Pulmonary artery endothelial cell (primary cell): ENCODE measurements at places on chromosomes 2 and 18.

GRCh38 chr2:47198985-47199451 is 43.9 kb upstream of the STPG4 start:
- no peak for DNase-seq

DNA sequence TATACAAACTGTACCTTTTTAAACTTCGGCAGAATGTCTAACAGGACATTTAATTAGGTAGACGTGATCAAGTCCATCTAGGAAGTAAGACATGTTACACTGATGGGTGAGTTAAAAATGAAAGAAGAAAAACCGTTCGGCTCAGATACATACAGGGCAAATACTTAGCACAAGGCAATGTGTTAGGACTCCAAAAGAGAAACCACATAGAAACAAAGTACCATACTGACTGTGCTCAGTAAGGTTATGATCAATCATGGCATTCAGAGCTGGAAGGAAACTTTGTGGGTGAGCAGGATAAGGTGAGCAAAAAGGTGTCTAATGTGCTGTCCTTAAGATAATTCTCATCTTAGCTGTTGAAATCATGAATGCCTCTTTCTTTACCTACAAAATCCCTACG is 211.9 kb downstream of the STK39 start:
- DNase-seq: no peak

GRCh38 chr18:50107468-50107977 is 87.4 kb downstream of the MYO5B start:
- DNase-seq: no peak

DNA sequence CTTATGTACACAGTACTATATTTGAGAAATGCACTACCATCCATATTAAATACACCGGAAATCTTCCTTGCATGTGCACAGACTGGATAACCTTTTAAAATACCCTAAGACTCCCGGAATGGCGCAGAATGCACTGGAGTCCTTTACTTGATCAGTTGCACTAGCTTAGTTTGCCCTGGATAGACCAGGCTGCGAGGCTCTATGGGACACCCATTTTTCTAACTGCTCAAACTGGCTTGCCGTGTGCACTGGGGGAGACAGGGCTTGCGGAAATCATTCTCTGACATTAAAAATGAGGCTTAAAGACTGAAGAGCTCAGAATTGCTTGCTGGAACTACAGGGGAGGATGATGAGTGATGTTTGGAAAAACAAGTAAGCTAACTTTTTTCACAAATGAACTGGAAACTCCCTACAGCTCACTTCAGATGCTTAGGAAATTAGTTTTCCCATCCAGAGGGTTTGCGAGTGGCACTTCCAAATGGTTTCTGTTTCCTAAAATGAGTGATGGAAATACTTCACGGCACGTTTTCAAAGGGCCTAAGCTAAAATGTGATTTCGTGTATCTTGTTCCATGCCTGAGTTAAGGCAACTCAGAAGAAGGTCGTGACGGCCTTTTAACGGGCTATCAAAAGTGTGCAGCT is 2.7 kb downstream of the NCK2 start:
- no peak for DNase-seq

- DNase-seq: no peak
These were observed 246.3 kb downstream of the TNS1 start for GRCh38 chr2:217756375-217757107.

- DNase-seq: no peak
These were observed 78.4 kb upstream of the MYT1L start for GRCh38 chr2:2409481-2409880.

DNA sequence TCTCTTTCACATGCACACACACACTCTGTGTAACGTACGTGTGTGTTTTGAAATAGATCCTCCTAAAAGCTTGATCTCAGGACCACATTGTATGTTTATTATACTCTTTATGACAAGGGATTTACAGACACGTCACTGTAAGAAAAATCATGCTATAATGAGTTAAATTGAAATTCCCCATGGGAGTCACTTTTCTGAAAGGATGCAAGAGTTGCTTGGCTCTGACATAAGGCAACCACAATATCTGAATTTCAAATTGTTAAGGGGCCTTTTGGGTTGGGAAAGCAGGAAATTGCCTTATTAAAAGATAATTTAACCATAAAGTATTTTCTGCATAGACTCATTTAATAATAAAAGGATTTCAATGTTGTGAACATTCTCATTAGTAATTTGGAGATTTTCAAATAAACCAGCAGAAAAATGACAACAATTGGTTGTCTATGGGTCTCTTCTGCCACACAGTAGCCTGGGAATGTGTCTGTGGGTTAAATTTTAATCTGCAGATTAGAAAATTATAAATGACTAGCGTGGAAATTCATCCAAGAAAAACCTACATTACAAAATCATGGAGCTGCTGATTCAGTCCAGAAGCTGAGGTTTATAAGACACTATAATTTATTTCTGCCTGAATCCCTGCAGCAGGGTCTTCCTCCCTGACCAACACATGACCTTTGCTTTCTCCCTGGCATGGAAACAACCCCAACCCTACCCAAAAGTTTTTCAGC is 75.9 kb upstream of the PID1 start:
- DNase-seq: no peak

GRCh38 chr2:1606046-1606400 is 138.3 kb downstream of the PXDN start:
- DNase-seq: no peak

- DNase-seq: no peak
These were observed 59.2 kb upstream of the PEX13 start for GRCh38 chr2:60958361-60958760.

DNA sequence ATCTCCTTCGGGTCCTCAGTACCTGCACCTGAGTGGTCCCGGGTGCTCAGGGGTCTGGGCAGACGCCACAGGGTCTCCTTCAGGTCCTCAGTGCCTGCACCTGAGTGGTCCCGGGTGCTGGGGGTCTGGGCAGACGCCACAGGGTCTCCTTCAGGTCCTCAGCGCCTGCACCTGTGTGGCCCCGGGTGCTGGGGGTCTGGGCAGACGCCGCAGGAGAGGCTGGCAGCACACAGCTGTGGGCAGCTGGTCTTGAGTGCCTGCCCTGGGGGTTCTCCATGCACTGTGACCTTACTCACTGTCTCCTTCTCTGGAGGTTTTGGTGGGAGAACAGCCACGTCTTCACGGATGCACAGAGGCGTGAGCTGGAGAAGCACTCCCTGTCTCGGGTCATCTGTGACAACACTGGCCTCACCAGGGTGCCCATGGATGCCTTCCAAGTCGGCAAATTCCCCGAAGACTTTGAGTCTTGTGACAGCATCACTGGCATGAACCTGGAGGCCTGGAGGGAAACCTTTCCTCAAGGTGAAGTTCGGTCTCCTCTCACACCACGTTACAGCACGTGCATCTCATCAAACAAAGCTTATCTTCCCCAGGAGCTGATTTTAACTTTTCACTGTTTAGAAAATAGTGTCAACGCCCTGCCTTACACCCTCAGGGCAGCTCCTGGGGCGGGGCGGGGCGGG is 82.6 kb downstream of the TPO start:
- DNase-seq: no peak

- no peak for DNase-seq
These were observed 77.0 kb downstream of the MBD2 start for GRCh38 chr18:54147439-54147838.

DNA sequence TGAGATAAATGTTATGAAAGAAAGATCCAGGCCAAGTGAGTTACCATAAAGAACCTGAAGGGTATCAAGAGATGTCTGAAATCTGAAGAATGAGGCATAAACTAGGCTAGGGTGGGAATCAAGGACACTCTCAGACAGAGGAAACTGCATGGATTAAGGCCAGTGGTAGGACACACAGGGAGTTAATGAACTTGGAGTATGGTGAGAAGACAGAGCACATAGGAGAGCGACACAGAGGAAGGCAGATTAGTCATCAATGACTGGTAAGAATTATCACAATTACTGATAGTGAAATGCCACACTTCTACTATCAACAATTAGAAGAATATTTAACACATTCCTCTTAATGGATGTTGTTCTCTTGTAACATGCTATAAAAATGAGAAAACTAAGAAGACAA is 76.9 kb downstream of the TTC21B start:
- no peak for DNase-seq

DNA sequence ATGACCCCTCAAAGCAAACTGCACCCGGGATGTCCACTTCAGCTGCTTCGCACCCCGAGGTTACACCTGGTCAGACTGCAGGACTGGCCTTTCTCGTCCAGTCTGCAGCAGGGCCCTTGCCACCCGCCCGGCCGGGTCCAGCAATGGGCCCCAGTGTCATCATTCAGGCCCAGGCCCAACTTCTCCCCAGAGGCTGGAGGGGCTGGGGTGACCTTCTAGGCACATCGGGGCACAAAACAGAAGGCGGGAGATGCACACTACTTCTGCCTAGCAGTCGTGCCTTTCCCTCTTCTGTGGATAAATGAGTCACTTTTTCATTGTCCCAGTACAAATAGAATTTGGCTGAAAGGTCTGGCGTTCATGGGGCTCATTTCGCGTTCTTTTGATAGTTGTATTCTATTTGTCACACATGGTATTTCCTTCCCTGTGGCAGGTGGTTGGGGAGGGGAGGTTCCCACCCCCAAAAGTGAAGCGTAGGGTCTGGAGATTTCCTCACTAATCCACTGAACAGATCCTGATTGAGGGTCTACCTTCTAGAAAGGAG is 56.9 kb upstream of the ID2 start:
- DNase-seq: no peak

- peak; percentile 19 for DNase-seq
These were observed 34.4 kb downstream of the LGALSL start for GRCh38 chr2:64488050-64488974.

GRCh38 chr2:241810307-241811200 is 1.6 kb downstream of the NEU4 start:
- no peak for DNase-seq

DNA sequence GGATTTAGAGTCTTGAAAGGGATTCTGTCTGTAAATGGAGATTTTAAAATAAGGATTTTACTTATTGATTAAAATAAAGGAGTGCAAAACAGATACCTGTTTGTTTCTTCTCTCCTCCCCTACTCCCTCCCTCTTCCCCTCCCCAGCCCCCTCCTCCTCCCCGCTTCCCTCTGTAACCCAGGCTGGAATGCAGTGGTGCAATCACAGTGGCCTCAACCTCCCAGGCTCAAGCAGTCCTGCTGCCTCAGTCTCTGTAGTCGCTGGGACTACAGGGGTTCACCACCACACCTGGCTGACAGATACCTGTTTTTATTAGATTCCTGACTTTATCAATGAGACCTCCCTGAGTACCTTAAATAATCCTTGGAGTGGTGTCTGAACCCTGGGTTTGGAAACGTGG is 57.1 kb downstream of the OXER1 start:
- DNase-seq: no peak

GRCh38 chr18:24270358-24270936 is 127.2 kb downstream of the OSBPL1A start:
- no peak for DNase-seq

DNA sequence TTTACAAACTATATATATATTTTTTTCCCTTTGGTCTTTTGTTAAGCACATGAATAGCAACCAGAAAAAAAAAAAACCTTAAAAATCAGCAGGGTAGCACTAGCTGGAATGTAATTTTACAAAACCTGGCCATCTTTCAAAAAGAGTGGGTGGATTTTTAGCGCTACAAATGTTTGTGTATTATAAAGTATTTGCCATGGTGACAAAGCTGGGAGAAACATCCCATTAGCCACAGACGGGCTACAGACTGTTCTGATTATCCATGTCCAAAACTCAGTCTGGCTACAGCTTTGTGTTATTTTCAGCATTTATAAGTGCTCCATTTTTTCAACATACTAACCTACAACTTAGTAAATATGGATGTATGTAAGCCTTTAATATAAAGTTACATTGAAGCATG is 249.5 kb upstream of the TANK start:
- DNase-seq: no peak

GRCh38 chr2:47321006-47321405 is 82.0 kb upstream of the MSH2 start:
- DNase-seq: no peak

- peak; percentile 71 for DNase-seq
These were observed 21.4 kb upstream of the STON1 start for GRCh38 chr2:48508461-48509124.

DNA sequence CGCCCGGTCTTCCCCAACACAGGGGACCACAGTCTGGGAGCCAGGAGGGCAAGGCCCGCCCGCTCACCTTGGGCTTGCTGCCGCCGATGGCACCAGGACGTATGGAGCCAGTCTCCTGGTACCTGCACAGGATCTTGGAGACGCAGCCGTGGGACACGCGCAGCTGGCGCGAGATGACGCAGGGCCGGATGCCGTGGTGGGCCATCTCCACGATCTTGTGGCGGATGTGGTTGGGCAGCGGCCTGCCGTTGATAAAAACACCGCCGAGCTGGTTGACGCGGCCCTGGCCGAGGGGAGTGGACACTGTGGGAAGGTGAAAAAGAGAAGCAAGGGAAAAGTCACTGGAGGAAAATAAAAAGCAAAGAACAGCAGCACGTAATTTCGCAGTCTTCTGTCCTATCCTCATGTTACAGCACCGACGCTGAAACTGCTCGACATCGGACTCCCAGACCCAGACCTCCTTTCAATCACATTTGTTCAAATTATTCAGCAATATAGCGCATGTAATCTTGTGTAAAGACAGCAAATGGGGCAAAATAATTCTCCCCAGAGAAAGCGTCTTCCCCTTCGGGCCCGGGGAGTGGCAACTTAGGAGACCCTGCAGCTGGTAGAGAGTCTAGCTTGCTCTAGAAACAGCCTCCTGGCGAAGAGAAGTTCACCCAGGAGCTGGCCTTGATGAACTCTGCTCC is 1.7 kb downstream of the PAX3 start:
- no peak for DNase-seq

- DNase-seq: no peak
These were observed 416.1 kb upstream of the ETAA1 start for GRCh38 chr2:66981074-66981473.

- DNase-seq: no peak
These were observed 8.3 kb downstream of the NEU4 start for GRCh38 chr2:241817126-241817820.

GRCh38 chr2:156512451-156512850 is 76.3 kb downstream of the GPD2 start:
- no peak for DNase-seq

- DNase-seq: no peak
These were observed 153.7 kb upstream of the VRK2 start for GRCh38 chr2:57892920-57893319.

DNA sequence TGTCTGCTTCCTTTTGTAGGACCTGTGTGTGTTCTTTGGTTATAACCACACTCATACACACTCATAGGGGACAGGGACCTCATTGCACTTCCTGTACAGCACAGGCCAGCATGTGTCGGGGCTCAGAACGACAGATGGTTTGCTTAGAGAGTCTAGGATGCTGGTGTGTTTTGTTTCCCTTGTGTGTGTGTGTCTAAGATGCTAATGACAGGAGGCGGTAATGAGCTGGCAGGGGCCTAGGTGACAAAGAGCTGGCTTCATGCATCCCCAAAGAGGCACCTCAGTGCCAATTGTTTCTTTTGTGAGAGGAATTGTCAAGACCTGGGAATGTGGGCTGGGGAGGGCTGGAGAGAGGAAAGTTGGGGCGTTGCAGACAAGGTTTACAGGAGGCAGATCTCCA is 66.6 kb downstream of the CELF4 start:
- DNase-seq: no peak

GRCh38 chr2:9638532-9638931 is 7.7 kb upstream of the YWHAQ start:
- peak; percentile 51 for DNase-seq
